ENCODE measurements at places on chromosomes 3 and 15. TPM values are rescaled to one million over a fixed set of nuclear protein-coding genes. Genes with fewer than 3 reads are reported as not detected.

DNA sequence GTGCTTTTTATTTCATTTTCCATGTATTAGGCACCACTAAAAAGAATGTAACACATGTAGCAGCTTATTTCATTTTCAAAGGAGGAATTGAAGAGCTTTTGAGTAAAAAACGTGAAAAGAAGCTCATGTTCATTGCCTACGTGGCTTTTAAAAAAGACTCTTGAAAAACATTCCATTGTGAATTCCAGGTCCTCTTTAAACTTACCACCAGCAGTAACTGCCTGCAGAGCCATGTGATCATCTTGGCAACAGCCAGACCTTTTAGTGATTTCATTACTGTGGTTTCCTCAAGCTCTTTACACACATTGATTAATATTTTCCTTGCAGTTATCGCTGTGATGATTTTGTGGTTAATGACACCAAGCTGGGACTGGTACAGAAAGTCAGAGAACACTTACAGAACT is 43.8 kb upstream of the FBXL22 start:
- DNase-seq, result peak; percentile 91

DNA sequence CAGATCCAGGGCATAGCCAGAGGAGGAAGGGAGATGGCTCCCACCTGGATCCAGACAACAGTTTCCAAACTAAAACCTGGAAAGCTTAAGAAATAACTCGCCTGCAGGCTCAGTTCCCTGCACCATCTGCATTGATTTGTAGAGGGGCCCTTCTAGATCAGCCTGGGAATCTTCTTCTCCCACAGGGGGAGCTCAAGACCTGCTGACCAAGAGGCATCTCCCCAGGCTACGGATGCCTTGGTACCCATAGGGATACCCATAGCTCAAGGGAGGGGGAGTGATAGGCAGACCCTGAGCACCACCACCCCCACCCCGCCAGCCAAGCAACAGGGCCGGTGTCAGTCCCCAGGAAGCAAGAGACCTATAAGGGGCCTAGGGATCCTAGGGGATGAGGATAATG is 28.0 kb upstream of the DCLK3 start:
- DNase-seq, result no peak

Gene IMPG2
- under 0.01 TPM for total RNA-seq

GRCh38 chr15:49852756-49853155 is 231.9 kb downstream of the DTWD1 start:
- DNase-seq, result no peak

DNA sequence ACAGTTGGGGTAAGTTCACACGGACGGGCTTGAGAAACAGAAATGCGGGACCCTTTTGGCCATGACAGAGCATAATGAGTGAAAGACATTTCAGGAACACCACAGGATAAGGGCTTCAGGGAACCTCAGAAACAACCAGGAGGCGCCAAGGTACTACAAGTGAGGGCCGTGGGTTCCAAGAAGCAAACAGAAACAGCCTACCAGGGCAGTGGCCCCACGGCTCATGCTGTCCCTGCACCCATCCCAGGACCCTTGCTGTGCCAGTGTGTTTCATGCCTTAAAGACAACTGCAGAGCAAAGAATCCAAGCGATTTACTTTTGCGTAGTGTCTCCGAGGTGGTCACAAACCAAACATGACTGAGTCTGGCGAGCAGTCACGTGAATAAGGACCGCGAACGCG is 54.0 kb downstream of the RUBCN start:
- no peak for DNase-seq

Gene BTLA
- total RNA-seq, result not detected
